ENCODE measurements at places on chromosomes 6 and 20. TPM values are rescaled to one million over a fixed set of nuclear protein-coding genes. Genes with fewer than 3 reads are reported as not detected.

SMPDL3A gene
- total RNA-seq, result 3.4 TPM

- no peak for DNase-seq
Observed at GRCh38 chr6:143575901-143576426, 64.4 kb upstream of the FUCA2 start.

- DNase-seq, result no peak
Observed at GRCh38 chr6:166657531-166657930, 30.5 kb upstream of the RPS6KA2 start.

DNA sequence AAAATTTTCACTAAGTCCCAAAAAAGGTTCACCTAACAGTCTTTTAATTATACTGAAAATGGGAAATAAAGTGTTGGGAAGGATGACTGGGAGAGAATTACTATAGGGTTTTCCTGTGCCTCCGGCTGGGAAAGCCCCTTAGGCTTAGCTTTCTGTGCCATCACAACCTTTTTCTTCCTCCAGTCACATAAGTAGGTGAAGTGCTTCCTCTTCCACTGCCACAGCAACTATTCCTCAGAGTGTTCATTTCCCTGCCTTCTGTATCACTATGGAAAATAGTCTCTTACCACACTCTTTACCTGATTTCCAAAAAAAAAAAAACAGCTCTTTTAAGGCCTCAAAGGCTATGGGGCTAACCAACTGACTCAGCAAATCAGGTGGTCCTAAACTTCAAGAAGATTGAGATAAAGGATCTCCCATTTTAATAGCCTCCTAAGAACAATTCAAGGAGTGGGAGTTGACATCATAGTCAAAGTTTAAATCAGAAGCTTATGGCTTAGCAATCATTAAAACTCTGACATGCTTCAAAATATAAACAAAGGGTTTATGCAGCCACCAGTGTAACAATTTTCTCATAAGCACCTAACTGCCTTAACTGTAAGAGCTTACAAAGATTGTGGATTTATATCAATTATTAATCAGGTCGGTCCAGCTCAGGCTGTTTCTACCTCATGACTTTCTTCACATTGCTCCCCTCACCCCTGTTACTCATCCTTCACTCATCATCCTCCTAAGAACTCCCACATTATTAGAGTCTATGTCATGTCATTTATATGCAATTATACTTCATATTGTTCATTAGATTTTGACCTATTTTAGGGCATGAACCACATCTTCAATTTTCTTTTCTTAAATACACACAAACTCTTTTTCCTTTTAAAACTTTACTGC lies 95.3 kb downstream of the RNGTT start:
- peak; percentile 21 for DNase-seq

GRCh38 chr20:51469578-51470498 lies 72.7 kb downstream of the NFATC2 start:
- no peak for DNase-seq
